Bronchial epithelial cell (primary cell): ENCODE measurements at places on chromosomes 16 and 17.

DNA sequence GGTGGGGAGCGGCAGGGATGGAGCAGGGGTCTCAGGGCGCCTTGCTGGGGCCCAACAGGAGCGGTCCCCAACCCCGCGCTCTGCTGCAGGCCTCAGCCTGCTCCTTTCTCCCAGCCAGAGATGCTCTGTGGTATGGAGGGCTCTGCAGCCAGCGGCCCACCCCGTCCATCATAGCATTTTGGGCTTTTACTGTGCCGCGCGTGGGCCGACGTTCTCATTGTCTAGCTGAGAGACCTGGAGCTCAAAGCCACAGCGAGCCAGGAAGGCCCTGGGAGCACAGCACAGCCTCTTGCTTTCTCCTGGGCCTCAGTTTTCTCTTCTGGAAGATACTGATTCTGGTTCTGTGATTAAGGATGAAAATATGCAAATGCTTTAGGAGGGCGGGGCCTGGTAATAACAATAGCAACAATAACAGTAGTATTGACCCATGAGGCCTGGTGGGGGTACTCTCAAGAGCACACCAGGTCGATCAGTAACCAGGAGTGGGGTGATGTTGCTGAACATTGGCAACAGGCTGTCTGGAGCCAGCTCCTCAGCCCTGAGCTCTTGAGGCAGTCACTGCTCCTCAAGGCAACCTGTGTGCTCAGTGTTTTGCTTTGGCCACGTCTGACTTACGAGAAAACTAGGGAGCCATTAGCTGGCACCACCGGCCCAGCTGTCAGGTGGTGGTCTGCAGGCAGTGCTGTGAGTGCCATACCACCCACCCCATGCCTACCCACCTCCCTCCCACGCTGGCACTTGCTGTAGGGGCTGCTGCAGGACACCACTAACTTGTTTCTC is 1.1 kb upstream of the RASD1 start:
- DNase-seq: no peak

DNA sequence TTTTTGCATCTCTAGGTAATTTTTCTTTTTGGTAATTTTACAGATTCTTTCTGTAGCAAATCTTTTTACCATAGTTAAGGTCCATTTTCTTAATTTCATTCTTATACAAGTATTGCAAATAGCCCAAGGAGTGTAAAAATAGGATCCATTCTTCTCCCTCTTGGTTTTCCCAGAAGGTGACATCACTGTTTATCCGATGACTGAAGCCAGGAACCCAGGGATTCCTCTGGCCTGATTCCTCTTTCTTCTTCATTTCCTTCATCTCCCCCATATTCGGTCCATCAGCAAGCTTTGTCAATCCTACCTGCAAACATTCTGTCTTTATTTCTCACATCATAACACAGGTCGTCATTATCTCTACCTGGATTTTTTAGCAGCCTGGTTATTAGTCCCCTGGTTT is 5.3 kb downstream of the RBBP6 start:
- no peak for DNase-seq

- DNase-seq: no peak
These were observed 38.1 kb downstream of the ACSF3 start for GRCh38 chr16:89131783-89132182.

GRCh38 chr17:72984926-72985325 is 107.6 kb downstream of the SLC39A11 start:
- DNase-seq: peak; percentile 22

- no peak for DNase-seq
These were observed 17.1 kb downstream of the STX4 start for GRCh38 chr16:31050280-31051030.

GRCh38 chr16:81864646-81865382 is 85.7 kb downstream of the PLCG2 start:
- no peak for DNase-seq

- peak; percentile 75 for DNase-seq
These were observed 12.3 kb downstream of the LRRC3C start for GRCh38 chr17:39939588-39940419.

GRCh38 chr16:61877436-61877835 is 158.8 kb downstream of the CDH8 start:
- no peak for DNase-seq

DNA sequence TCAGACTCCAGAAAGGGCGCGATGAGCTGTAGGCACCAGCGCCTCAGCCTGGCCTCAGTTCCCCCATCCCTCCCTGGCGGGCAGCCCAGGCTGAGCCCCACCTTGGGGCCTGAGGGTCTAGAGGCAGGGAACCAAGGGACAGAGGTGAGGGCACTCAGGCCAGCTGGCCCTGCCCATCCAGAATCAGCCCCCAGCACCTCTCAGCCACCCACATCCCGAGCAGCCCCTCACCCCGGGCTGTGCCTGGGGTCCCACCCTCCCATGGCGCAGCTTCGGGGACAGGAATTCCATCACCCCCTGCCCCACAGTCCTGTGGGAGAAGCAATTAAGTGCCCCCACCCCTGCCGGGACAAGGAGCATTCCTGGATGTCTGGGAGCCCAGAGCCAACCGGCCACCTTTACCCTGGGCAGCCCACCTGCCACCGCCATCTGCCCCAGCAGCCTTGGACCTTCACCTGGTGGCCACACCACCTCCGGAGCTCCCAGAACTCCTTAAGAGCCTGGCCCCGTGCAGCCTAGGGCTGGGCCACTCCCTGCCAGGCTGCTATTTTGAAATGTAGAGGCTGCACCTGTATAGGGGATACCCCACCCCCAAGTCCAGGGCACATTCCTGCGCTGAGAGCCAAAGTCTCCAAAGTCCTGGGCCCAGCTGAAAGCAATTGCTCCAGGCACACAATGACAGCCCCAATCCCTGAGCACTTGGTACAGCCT is 33.7 kb upstream of the PVALEF start:
- no peak for DNase-seq

- DNase-seq: peak; percentile 85
These were observed 27.9 kb downstream of the IGFBP4 start for GRCh38 chr17:40470932-40471828.

DNA sequence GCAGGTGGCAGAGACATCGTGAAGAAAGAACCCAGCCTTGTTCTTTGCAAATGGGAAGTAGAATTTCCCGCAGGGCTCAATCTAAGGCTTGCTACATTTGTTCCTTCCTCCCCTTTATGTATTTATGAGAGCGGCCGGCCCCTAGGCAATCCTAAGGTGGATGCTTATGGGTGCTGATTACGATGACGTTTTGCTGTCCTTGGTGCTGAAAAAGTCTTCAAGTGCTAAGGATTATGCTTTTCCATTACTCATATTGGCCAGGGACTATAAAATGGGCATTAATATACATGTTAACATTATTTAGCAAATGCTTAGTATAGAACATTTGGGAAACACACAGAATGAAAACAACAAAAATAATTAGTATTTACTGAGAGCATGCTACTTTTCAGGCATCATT is 313.3 kb upstream of the XYLT1 start:
- DNase-seq: no peak

DNA sequence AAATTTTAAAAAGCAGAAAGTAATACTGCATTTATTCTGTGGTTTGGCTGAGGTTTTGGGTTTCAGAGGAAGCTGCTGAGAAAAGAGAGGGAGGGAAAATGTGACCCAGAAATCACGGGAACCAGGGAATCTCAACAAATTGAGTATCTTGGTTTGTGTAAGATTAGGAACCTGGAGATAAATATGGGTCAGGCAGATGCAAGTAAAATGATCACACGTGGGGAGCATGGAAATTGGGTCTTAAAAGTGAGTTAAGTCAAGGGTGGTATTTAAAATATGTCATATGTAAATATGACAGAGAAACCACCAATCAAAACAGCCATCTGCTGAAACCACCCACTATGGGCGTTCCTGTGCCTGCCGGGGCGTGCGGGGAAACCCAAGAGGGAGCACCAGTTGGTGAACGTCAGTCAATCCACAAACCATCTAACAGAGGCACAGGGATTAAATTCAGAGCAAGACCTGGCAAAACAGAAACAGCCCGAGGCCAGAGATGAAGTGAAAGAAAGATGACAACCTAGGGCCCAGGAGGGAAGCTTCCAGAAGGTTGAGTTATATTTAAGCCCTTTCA is 33.4 kb downstream of the CDH13 start:
- DNase-seq: peak; percentile 70

DNA sequence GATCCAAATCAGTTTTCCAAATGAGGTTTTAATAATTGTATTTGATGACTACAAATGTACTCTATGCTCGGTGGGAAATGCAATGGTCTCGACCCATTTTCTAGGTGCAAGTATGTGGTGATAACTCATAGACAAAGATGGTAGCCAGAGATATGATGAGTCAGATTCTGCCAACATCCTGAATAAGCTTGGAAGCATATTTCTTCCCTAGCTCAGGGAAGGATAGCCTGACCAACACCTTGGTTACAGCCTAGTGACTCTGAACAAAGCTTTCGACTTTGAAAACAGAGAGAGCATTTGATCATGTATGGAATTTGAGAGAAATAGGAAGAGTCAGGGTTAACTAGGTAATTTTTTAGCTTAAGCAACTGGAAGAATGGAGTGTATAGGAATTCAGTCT is 128.3 kb upstream of the MYOCD start:
- peak; percentile 55 for DNase-seq

DNA sequence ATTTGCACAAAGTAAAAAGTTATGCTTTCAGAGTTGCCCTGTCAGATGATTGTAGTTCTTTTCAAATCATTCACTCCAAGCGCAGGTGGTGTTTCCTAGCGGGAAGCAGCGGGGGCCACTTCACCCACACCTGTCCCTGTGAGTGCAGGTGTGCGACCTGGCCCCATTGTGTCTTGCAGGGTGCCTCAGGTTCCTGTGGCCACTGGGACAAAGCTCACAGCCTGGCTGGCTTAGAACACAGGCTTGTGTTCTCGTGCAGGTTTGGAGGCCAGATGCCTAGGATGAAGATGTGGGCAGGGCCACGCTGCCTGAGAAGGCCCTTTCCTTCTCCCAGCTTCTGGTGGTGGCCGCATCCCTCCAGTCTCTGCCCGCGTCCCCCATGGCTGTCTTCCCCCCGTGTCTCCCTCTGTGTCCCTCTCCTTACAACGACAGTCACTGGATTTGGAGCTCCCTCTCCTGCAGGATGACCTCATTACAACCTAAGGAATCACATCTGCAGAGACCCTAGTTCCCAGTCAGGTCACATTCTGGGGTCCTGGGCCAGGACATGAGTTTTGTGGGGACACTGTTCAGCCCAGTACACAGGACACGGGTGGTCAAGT is 90.5 kb downstream of the NPIPB11 start:
- DNase-seq: no peak

- no peak for DNase-seq
These were observed 21.5 kb upstream of the CA4 start for GRCh38 chr17:60128171-60128859.

GRCh38 chr17:2253768-2254406 is 49.7 kb downstream of the SMG6 start:
- DNase-seq: no peak

DNA sequence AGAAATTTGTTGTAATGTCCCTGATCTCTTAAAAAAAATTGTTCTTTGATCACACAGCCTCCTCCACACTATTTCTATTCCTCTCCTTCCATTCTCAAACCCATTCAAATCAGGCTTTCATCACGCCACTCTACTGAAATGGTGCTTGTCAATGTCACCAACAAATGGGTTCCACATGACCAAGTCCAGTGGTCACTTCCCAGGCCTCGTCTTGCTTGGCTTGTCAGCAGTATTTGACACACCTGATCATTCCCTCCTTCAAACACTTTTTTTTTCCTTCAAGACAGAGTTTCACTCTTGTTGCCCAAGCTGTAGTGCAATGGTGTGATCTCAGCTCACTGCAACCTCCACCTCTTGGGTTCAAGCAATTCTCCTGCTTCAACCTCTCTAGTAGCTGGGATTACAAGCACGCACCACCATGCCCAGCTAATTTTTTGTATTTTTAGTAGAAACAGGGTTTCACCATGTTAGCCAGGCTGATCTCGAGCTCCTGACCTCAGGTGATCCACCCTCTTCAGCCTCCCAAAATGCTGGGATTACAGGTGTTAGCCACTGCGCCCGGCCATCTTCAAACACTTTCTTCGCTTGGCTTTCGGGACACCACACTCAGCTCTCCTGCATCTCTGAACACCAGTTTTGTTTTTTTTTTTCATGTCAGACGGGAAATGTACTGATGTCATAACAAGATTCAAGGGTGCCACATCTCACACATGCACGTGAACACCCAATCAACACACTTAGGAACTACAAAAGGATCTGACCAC is 18.3 kb downstream of the NQO1 start:
- no peak for DNase-seq

DNA sequence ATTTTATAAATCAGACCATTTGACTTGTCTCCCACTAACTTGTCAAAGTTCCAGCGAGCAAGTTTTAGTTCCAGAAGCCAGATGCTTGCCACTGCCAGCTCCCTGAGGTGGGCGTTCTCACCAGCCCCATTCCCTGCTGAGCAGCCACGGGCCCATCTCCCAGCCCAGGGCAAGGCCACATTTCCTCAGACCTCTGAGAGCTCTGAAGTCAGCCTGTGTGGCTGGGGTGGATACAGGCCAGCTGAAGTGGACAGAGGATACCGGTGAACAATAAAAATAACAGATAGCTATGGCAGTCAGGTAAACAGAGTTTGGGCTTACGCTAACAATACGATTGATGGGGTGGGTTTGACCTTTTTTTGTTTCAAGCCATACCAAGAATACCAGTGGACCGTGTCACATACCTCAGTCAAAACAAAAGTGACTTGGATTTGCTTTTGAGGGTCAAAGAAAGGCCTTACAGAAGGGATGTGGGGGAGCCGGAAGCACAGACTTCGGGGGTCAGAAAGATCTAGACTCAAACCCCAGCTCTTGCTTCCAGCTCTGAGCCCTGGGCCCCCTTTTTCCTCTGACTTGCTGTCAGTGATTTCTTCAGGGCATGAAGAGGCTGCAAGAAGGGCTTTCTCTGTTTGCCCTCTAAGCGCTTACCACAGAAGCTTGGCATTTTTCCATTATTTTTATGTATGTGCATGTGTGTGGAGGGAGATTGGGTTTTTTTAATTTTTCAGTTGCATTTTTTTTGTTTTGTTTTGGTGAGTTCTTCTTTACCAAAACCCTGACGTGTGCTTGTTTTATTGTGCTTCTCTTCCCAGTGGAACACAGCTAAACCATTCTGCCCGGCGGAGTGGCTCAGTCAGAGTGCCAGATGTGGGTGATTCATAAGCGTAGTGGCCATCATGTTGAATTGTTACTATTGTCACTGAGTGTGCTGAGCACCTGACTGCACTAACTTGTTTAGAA is 109.9 kb downstream of the GNAO1 start:
- no peak for DNase-seq

DNA sequence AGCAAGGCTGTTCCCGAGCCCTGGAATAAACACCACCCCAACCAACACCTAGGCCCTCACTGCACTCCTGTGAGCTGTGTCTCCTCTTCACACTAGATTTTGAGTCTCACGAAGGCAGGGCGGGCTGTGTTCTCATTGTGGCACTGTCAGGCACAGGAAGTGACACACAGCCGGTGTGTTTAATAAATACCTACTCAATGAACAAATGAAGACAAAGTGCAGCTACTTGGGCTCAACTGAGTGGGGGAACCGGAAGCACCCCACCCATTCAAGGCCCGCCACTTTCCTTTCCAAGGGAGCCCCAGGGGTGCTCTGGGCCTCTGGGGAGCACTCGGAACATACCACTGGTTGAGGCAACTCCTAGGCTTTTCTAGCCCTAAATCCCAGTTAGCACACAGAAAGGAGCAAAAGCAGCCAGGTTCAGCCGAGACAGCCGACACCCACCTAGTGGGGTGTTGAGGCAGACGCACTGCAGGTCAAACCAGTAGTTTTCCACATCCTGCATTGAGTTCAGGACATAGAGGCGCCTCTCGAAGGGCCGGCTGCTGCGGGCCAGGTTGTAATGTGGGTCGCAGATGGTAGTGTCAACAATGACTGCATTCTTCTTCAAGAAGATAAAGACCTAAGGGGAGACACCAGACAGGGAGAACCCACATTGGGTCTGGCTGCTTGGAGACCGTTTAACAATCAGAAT is 57.7 kb downstream of the GTF3C1 start:
- peak; percentile 15 for DNase-seq
